ENCODE measurements at places on chromosomes 6 and 20. TPM values are rescaled to one million over a fixed set of nuclear protein-coding genes. Genes with fewer than 3 reads are reported as not detected.

The PTK6 gene
- 0.18 TPM for total RNA-seq

The C20orf202 gene
- total RNA-seq: not detected

The HLA-DRB5 gene
- not detected for total RNA-seq

The IMPG1 gene
- total RNA-seq: not detected

The PHACTR3 gene
- 0.14 TPM for total RNA-seq

The SRF gene
- total RNA-seq: 53.5 TPM

The GHRH gene
- not detected for total RNA-seq

The GSTA3 gene
- not detected for total RNA-seq

The AKAP12 gene
- total RNA-seq: 115 TPM

The GSS gene
- total RNA-seq: 44.6 TPM

The HUS1B gene
- total RNA-seq: 1.3 TPM

All from astrocyte (in vitro differentiated cells and primary cell).